ENCODE measurements at places on chromosomes 11 and 22.

DNA sequence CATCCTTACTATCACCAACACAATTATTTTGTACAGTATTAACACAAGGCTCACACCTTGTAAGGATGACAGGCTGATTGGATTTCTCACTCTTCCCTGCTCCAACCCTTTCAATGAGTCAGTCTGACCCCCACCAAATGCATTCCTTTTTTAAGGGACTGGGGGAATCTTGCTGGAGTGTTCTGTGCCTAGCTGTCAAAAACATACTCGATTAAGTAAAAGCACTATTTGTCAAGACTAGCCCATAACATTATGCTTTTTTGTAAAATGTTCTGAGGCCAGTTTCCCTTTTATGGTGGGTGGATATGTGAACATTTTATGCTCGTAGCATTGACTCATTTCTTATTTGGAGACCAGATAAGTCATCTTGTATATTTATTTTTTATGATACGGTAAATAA is 87.2 kb downstream of the PDHX start:
- no peak for DNase-seq

GRCh38 chr11:12478743-12479142 is 101.4 kb downstream of the PARVA start:
- peak; percentile 34 for DNase-seq

GRCh38 chr22:32206774-32207758 is 2.2 kb upstream of the RFPL2 start:
- no peak for DNase-seq

- DNase-seq = no peak
Observed at GRCh38 chr11:78295991-78296930, 107.5 kb downstream of the USP35 start.

DNA sequence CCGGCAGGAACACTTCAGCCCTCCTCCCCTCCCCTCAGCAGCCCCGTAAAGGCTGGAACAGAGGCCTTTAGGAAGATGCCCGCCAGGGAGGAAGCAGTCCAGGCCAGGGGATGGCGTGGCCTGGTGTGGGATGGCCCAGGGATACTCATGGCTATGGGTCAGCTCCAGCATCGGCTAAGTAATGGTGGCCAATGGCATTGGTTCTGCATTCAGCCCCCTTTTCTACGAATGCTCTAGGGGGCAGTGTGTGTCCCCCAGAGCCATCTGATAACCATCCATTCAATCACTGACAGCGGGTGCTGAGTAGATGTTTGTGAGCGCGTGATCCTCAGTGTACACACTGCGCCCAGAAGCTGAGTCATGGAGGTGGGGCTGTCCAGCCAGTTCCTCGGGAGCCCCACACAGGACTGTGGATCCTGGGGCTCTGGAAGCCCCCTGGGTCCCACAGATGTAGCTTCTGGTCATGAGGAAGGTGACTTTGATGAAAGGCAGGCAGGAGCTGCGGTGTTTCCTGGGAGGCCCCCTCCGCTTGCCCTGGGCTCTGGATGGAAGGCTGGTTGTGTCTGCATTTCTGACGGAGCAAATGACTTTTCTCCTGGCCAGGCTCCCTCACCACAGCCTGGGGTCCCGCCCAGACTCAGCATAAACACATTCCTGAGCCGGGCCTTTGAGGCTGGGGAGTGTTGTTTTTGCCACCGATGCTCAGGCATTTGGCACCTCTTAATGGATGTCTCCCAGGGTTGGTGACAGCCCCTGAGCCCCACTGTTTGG is 46.5 kb downstream of the FBLN1 start:
- DNase-seq = peak; percentile 93

- DNase-seq = no peak
Observed at GRCh38 chr22:21108379-21109115, 62.8 kb downstream of the LRRC74B start.

Measured in AG08395 (cell line).